ENCODE measurements at places on chromosomes 5 and 9.

- DNase-seq = no peak
These were observed 87.6 kb downstream of the ADAMTS6 start for GRCh38 chr5:65394087-65394486.

GRCh38 chr9:4214486-4214885 lies 85.4 kb downstream of the GLIS3 start:
- no peak for DNase-seq

DNA sequence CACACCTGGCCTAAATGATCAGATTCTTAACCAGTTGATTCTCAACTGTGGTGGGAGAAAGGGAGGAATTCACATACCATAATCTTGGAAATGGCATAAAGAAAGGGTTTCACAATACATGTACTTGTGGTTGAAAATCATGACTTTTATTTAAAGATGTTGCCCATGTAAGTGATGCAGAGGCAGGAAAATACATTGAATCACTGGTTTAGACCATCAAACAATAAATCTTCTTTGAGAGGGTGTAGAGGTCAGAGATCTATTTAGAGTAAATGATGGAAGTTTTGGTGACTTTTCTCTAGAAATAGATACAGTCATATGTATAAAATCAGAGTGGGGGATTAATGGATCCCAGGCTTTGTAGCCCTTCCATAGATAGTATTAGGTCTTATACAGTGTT lies 15.4 kb downstream of the NDUFS4 start:
- DNase-seq = no peak

DNA sequence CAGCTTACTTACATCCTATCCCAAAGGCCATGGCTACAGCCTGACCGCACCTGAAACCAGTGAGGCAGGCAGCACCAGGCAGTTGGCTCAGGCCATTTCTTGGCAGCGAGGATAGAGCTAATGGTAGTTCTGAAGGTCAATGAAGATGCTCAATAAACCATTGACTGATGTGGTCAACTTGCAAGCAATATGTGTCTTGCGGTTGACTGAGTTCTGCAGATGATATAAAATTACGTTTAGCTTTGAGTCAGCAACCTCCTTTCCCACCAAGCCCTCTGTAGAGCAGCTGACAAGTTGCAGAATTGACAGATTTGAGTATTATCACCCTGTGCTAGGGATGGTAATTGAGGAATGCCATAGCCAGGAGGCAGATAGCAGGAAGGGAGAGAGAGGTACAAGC lies 189.0 kb upstream of the PUM3 start:
- no peak for DNase-seq

DNA sequence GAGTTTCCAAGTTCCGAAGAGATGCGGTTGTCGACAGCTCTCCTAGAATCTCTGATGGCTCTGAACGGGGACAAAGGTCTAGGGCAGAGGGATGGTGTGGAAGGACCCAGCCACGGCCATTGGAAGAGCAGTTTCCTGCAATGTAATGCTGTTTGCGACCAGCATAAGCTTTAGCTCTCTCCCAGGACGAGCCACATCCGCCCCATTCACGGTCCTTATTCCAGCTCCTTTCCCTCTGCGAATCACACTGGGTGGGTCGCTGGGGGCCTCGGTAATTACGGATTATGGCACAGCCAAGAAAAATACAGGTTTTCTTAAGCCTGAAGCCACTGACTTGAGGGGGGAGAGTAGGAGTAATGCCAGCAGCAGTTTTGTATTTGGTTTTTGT lies 22.7 kb downstream of the ANXA2R start:
- peak; percentile 39 for DNase-seq

GRCh38 chr5:96625365-96625764 lies 36.8 kb upstream of the CAST start:
- DNase-seq = no peak

- DNase-seq = no peak
These were observed 35.5 kb upstream of the GLRX start for GRCh38 chr5:95858023-95858461.

- DNase-seq = no peak
These were observed 589 bp upstream of the THBS4 start for GRCh38 chr5:80034559-80034958.

- DNase-seq = no peak
These were observed 22.5 kb downstream of the CCDC152 start for GRCh38 chr5:42779083-42779482.

DNA sequence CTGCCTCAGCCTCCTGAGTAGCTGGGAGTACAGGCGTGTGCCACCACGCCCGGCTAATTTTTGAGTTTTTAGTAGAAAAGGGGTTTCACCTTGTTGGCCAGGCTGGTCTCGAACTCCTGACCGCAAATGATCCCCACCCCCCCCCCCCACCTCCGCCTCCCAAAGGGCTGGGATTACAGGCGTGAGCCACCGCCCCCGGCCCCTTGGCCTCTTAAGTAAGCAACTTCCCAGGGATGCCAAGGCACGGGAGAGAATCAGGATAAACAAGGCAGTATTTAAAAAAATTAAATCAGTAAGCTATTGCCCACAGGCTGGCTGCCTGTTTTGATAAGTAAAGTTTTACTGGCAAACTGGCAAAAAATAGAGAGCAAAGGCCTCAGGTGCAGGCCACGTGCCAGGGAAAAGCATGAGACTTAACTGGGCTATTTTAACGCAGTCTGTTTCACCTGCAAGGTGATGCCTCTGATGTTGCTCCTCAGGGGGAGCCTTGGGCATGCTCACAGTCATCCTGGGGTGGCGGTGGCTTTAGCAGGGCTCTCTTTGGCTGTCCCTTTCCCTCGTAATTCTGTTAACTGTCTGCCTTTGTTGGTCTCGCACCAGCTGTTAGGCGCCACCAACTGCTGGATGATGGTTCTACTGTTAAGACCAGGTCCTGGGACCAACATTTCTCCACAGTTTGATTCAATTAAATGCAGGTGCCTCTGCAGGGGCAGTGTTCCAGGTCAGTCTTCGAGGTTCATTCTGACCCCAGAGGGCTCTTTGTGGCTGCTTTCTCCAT lies 19.4 kb upstream of the RNF130 start:
- DNase-seq = no peak

GRCh38 chr9:2229109-2229721 lies 214.1 kb downstream of the SMARCA2 start:
- no peak for DNase-seq

DNA sequence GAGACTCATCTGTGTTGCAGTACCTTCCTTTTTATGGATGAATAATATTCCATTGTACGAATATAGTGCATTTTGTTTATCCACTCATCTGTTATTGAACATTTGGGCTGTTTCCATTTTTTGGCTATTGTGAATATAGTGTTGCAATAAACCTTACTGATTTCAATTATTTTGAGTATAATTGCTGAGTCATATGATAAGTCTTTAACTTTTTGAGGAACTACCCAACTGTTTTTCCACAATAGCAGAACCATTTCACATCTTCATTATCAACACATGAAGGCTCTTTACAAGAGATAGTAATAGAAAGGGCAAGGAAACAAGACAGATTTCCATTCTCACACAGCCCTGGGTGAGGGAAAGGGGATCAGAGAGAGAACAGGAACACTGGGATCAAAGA lies 329.2 kb downstream of the RAB3C start:
- no peak for DNase-seq

- no peak for DNase-seq
These were observed 15.2 kb downstream of the SRFBP1 start for GRCh38 chr5:121976979-121977378.

DNA sequence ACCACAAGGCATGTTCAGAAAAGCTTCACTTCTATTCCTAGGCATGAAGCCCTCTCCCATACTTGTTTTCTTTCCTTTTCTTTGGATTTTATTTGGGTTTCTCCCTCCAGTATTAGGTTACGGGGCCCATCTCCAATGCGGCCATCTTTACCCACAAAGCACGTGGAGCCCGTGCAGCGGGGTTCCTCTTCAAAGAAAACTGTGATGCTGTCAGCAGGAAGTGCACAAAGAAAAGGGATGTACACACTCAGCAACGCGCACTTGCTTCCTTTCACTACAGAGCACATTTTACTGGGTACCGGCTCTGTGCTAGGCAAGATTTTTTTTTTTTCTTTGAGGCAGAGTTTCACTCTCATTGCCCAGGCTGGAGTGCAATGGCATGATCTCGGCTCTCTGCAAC lies 106.6 kb downstream of the COL23A1 start:
- peak; percentile 38 for DNase-seq

GRCh38 chr5:153987301-153987700 lies 51.4 kb downstream of the FAM114A2 start:
- no peak for DNase-seq

DNA sequence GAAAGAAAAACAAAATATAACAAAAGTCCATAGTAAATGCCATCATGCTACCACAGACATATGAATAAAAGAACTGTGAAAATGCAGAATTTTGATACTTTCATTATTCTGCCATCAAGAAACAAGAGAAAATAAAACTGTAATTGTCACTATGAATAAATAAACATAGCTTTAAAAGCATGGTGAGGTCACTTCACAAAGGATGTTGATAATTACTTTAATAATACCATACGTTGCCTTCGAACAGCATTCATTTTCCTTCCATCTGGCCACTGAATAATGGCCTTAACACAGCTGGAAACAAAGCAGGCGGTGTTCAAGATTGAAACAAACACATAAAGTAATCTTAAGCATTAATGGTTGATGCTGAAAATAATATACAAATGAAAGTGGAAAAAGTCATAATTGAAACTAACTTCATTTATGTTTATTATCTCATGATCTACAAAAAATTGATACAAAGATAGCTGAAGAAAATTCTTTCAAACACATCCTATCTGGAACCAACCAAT lies 102.0 kb downstream of the AGTPBP1 start:
- DNase-seq = no peak

- DNase-seq = no peak
These were observed 287.5 kb downstream of the SMARCA2 start for GRCh38 chr9:2302606-2303005.

- DNase-seq = no peak
These were observed 545.9 kb upstream of the RIOK2 start for GRCh38 chr5:97728920-97729319.

DNA sequence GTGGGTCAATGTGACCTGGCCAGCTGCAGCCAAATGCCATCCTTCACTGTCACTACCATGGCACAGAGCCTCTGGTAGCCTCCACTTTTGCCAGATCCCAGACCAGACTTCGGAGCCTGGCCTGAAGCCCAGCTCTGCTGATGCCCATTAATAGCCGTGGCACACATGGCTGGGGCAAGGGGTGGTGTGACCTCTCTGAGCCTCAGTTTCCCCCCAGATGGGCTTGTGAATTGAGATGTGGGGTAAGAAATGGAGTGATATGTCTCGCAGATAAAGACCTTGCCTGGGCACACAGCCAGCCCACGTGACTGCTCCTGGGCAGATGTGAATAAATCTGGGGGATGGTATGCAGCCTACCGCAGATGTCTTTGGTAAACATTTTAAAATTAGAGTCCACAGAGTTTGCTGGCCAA lies 13.9 kb downstream of the SUSD3 start:
- no peak for DNase-seq

DNA sequence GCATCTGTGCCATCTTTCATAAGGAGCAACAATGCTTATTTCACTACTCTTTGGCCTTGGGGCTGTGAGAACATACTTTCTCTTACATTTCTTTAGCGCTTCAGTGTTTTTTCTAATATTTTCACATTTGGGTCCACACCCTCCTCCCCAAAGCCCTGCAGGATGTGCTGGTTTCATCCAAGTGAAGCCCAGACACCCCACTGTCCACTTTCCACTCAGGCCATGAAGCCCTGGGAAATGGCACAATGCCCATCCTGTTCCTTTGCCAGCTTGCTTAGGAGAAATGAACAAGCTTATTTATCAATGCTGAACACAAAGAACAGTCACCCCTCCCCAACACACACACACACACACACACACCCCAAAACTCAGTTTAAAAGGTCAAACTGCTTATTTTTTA lies 17.3 kb upstream of the TMOD1 start:
- no peak for DNase-seq

DNA sequence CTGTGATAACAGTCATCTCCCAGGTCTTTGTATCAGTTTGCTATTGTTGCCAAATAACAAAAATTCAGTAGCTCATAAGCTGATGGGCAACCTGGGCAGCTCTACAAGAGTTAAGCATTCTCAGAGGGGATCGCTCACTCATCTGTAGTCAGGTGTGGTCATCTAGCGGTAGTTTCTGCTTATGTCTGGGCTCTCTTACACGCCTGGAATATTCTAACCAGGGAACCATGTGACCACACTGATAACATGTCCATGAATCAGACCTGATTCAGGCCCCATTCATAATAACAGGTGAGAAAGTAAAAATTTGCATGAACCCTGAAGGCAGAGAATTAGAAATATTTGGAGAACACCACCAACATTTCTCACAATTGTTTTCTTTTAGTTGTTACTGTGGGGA lies 576.1 kb downstream of the SLCO4C1 start:
- DNase-seq = no peak

- no peak for DNase-seq
These were observed 46.5 kb downstream of the P4HA2 start for GRCh38 chr5:132181011-132181629.

DNA sequence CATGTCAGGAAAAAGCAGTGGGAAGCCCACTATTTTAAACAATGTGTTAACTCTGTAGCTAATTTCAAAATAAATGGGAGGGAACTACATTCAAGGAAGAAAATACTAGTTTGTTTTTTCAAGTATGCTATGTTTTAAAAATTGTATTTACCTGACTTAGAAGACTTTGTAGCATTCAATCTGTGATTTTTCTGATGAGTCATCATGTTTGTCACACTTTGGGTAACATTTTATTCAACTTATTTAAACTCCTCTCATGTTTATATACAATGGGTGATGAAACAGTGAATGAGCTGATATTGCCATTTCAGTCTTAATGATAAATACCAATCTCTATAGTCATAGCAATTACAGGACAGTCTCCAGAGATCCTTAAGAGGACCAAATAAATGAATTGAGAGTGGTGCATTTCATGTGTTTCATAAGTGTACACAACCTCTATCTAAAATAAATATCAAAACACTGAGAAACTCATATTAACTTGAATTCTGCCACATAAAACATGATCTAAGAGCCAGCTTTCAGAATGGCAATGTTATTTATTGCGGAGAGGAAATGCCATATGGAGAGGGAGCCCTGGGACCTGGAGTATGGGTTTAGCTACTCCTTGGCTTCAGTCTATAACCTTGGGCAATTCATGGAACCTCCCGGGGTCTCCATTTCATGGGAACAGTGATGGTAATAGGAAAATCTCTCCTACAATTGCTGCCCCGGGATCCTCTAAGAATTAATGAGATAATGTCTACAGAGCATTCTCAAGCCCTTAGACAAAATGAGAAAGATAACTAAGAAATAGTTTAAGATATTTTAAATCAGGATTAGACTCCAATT lies 913.9 kb downstream of the TLE4 start:
- no peak for DNase-seq

DNA sequence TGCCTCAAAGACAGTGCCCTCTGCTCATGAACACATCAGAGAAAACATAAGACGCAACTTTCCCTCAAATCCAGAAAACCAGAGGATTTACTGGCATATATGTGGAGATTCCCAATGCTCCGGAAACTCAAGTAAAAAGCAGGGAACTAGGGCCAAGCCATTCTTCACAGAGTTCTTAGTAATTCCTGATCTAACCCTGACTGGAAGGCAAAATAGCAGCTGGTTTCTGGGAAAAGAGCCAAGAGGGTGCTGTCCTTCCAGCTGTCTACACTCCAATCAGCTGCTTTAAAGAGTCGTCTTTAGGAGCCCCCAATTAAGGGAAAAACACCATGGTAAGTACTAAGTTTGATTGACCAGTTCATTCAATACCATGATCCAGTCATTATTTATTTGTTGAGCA lies 49.6 kb downstream of the GNA14 start:
- no peak for DNase-seq

GRCh38 chr9:82254646-82255367 lies 266.2 kb downstream of the SPATA31D1 start:
- no peak for DNase-seq

- DNase-seq = no peak
These were observed 58.4 kb downstream of the OR2K2 start for GRCh38 chr9:111271481-111272080.
